Memory B cell (primary cell): ENCODE measurements at places on chromosomes 11 and 22.
A peak's percentile ranks its signal among the peaks of the same experiment; 100 is the strongest.

GRCh38 chr11:93504110-93505095 is 38.8 kb downstream of the SMCO4 start:
- DNase-seq, result no peak

DNA sequence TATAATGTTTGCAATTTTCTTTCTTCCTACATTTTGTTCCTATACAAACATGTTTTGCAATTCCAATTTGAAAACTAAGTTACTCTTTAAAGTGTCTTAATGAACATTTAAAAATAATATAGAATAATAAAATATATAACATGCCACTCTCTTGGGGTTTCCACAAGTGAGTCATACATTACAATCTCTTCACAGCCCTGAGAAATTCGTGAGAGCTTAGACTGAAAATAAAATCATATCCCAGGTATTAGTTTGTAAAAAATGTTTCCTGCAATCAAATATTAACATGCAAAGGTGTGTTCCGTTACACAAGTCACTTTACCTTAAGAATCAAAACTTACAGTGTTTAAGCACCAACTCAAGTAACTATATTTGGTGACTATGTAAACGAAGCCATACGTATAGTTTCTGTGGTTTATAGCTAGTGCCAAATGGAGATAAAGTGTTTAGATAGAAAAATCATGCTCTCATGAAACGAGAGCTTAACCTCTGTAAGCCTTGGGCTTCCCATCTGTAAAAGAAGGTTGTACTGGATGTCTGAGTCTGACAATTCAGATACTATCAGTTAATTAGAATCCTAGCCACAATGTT is 253.6 kb upstream of the ANO3 start:
- no peak for DNase-seq

DNA sequence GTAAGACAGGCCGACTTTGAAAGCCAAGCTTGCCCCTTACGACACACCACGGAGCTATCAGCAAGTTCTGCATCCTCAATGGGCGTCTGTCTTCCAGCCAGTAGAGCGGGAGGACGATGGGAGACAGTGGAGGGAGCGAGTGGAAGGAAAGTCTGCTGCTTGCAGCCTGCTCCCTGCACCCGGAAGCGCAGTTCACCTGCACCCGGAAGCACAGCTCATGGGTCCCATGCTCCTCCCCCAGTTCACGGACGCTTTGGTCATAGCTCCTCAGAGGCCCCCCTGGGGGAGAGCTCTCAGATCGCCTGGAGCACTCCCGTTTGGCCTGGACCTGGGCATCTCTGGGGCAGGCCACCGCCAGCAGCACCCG is 51.3 kb downstream of the FBLN1 start:
- no peak for DNase-seq

GRCh38 chr11:4418403-4418802 is 24.9 kb upstream of the TRIM21 start:
- DNase-seq, result no peak

DNA sequence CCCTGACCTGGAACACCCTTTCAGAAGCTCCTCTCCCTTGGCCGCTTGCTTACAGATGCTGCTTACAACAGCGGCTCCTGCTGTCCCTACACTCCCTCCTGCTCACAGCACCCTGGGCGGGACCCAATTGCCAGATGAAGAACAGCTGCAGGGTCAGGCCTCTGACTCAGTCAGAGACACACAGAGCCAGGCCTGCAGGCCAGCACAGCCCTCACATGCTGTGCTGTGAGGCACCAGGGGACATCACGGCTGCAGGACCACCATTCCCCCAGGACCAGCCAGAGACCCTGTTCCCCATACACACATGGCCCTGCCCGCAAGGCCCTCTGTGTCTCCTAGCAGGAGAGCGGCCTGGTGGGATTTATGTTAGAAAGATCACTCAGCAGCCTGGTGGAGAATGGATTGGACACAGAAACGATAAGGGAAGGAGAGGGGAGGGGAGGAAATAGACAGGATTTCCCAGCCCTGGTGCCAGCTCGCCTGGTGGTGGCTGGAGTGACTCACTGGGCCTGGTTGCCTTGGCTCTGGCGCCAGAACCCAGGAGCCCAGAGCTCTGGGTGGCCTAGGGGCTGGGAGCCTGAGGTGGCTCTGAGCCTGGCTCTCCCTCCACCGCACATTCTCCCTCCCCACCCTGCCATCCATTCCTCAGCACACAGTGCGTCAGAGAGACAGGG is 6.7 kb downstream of the CAPN5 start:
- DNase-seq, result no peak

GRCh38 chr11:83007909-83008580 is 63.7 kb downstream of the RAB30 start:
- DNase-seq, result no peak

DNA sequence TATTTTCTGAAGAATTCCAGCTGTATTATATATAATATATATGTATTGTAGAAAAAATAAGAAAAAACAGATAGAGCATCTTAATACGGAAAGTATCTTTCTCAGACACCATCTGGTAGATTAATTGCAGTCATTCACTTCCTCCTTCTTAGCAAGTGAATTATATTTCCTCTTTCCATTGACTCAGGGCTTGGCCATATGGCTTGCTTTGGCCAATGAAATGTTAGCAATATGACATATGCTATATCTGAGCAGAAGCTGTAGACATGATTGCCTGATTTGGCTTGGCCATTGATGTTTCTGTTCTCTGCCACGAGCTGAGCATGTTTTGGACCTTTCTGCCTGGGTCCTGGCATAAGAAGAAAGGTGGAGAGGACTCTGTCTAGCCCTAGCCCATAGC is 34.4 kb upstream of the ZBED5 start:
- no peak for DNase-seq

GRCh38 chr11:7967826-7968225 is 2.6 kb upstream of the NLRP10 start:
- DNase-seq, result no peak

GRCh38 chr22:50361688-50362087 is 18.6 kb downstream of the PPP6R2 start:
- no peak for DNase-seq

DNA sequence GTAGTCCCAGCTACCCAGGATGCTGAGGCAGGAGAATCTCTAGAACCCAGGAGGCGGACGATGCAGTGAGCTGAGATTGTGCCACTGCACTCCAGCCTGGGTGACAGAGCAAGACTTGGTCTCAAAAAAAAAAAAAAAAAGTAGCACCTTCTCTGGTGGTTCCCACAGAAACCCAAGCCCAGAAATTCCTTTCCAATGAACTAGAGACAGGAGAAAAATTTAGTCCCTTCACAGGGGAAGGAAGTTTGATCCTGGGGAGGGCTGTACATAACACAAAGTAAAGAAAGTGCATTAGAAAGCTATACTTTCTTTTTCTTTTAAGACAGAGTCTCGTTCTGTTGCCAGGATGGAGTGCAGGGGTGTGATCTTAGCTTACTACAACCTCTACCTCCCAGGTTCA is 25.5 kb upstream of the APOA1 start:
- no peak for DNase-seq

DNA sequence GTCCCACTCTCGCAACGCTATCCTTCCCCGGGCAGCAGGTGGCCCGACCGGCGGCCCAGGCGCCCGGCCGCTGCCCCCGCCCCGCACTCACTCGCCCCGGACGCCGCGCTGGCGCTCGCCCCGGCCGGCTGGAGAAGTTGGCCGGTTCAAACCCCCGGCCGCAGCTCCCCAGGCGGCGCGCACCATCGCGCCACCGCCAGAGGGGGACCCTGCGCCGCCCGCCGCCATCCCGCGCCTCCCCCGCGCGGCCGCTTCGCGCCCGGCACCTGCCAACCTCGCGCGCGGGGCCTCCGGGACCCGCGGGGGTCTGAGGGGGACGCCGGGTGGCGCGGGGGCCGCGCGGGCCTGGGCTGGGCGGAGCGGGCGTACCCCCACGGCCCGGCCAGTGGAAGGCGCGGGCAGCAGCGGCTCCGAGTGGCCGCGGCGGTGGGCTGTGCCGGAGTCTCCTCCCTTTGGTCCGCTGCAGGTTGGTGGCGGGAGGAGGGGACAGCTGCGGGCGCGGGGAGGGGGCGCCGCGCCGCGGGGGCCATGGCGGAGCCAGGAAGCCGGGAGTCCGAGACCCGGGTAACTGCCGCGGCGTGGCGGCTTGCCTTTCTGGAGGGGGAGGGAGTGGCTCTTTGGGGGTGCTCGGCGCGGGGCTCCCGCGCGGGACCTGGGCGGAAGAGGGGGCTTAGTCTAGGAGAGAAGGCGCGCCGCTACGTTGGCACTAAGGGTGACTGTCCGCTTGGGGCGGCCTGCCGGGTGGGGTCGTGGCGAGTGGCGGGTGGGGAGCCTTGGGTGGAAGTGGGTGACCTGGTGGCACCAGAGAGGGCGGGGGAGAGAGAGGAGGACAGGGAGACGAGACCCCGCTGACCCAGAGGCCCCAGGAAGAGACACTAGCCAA is at the start of the genes MPST and TST:
TSS of gene MPST (plus strand) at position 434 of the 883 bp plus-strand sequence. CDS start at position 529, 95 bp downstream.
TSS of gene TST (minus strand) at position 139 of the 883 bp plus-strand sequence. CDS start 715 bp downstream, outside the sequence.
- peak; percentile 41 for DNase-seq

DNA sequence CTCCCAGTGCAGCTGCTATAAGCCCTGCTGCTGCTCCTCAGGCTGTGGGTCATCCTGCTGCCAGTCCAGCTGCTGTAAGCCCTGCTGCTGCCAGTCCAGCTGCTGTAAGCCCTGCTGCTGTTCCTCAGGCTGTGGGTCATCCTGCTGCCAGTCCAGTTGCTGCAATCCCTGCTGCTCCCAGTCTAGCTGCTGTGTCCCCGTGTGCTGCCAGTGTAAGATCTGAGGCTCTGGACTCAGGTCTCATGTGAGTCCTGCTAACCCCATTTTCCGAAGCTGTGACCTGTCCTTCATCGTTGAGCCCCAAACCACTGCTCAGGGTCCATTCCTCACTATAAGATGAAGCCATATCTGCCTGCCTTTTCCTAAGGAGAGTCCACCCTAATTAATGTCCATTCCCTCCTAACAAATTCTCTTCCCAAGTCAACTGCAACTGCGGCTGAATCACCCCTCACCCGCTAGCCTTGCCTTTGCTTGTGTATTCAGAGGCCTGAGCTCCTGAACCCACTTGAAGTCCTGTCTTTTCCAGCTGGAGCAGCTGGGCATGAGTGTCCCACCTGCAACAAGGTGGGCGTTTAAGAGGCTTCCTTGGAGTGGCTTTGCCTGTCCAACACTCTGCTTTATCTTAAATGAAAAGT is 626 bp downstream of the KRTAP5-7 start:
- no peak for DNase-seq

DNA sequence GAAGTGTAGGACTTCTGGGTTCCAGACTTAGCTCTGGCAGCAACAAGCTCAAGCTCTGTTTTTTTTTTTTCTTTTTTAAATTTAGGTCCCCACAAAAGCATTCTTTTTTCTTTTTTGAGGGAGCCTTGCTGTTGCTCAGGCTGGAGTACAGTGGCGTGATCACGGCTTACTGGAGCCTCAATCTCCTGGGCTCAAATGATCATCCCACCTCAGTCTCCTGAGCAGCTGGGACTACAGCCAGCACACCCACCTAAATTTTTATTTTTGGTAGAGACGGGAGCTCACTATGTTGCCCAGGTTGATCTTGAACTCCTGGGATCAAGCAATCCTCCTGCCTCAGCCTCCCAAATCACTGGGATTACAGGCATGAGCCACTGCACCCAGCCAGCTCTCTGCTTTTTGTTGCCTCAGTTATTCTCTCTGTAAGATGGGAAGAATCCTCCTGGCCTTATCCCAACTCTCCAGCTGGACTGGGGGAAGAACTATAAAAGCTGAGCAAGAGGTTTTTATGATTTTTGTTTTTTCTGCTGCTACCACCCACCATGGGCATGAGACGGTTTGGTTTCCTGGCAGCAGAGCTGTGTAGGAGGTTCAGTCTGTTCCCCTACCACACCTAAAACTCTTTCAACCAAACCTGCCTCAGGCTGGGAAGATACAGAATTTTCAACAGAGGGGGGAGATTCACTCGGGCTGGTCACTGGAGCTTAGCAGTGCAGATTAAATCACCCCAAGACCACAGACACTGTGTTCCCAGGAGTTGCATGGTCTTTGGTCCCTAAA is 11.6 kb upstream of the MTFP1 start:
- DNase-seq, result no peak

GRCh38 chr11:111941963-111942362 is 4.8 kb downstream of the DIXDC1 start:
- DNase-seq, result no peak

- DNase-seq, result no peak
Measured at GRCh38 chr11:128663824-128664223, 30.0 kb upstream of the FLI1 start.

- DNase-seq, result no peak
Measured at GRCh38 chr11:112058103-112058502, 15.7 kb downstream of the PIH1D2 start.

DNA sequence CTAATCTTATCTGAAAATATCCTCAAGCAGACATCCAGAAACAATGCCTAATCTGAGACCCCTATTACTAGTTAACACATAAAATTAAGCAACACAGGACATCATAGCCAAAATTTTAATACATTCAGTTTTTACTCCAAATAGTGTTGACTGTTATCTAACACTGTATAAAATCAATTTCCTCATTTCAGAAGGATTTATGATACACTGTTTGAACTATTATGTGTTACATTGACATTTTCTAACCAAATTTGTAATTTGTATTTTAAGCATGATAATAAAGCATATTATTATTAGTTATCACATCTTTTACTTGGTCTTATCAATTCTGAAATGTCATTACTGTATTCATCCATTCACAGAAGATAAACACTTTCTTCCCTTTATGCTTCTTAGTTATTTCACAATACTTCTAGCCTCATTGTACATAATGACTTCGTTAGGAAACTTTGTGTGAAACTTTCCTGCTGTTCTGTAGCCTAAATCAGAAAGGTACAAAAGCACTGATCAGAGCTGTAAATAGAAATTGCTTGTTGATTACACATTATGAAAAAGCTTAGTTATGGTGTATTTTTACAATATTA is 1248.9 kb downstream of the JRKL start:
- no peak for DNase-seq

- DNase-seq, result no peak
Measured at GRCh38 chr11:111086058-111086457, 159.5 kb upstream of the POU2AF2 start.

DNA sequence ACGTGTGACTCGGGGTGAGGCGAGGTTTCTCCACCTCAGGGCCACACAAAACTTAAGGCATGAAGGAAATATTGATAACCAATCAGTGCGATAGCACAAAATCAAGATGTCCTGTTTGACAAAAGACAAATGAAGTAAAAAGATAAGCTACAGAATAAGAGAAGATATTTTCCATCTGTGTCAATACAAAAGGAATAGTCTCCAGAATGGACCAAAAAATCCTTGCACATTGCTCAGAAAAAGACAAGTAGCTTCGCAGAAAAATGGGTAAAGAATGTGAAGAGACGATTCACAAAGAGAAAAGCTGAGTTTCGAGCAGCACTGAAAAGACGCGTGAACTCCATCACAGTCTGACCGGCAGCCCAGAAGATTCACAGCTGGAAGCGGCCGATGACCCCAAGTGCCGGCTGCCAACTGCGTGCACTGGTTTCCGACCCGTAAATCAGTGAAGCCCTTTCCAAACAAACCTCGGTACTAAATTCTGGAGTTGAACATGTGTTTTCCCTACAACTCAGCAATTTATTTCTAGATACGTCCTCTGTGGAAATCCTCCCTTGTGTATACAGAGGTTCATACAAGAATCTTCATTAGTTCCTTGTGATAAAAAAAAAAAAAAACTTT is 308.4 kb downstream of the BRD1 start:
- no peak for DNase-seq
